ENCODE measurements at places on chromosomes 13 and 19. TPM values are rescaled to one million over a fixed set of nuclear protein-coding genes. Genes with fewer than 3 reads are reported as not detected.

ICAM4 gene
- polyA plus RNA-seq, result 0.55 TPM

DNA sequence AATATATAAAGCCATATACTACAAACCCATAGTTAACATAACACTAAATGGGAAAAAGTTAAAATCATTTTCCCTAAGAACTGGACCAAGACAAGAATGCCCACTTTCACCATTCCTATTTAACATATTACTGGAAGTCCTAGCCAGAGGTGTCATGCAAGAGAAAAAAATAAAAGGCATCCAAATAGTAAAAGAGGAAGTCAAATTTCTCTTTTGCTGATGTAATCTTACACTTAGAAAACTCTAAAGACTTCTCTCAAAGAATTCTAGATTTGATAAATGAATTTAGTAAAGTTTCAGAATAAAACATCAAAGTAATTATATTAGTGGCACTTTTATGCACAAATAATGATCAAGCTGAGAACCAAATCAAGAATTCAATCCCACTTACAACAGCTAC, 678.9 kb upstream of the SLITRK5 start:
- DNase-seq, result no peak

RETN gene
- 2.7 TPM for polyA plus RNA-seq

DNA sequence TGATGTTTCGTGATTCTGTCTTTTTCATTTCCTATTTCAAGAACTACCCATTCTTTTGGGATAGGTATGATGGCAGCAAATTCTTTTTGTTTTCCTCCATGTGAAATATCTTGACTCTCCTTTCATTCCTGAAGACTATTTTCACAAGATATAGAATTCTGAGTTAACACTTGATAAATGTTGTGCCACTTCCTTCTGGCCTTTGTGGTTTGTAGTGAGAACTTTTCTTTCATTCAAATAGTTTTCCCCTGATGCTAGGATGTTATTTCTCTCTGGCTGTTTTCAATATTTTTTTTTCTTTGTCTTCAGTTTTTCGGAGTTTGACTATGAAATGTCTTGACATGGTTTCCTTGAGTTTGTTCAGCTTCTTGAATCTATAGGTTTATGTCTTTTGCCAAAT, 8.3 kb upstream of the TUBGCP3 start:
- no peak for DNase-seq

DNA sequence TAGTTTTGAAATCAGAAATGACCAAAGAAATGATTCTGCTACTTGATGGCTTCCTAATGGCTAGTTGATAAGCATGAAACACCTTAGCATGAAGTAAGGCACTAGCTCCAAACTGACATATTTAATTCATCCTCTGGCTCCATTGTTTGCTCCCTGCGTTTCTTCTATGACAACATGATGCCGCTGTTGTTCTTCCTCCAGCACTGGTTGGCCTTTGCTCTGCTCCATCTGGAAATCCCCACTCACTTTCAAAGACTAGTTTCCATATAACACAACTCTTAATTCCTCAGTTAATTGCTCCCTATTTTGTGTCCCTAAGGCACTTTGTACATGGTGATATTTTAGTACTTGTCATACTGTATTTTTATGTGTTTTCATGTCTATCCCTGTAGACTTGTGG, 151.6 kb downstream of the GPC6 start:
- no peak for DNase-seq

DNA sequence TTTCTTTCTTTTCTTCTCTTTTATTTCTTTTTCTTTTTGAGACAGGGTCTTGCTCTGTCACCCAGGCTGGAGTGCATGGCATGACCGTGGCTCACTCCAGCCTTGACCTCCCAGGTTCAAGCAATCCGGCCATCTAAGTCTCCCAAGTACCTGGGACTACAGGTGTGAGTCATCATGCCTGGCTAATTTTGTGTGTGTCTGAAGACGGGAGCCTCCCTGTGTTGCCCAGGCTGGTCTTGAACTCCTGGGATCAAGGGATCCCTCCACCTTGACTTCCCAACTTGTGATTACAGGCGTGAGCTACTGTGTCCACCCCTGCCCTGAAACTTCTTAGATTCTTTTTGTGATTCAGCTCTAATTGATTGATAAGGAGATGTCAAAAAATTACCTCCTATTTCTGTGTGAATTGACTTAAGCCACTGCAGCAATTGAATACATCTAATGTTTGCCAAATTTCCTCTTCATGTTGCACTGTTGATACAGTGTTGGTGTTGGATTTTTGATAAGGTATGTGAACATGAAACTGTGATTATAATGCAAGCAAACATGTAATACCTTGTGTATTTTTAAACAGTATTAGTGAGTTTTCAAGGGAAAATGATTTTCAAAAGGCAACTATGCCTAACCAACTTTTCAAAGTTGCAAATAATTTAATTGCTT, 22.6 kb downstream of the KLF5 start:
- DNase-seq, result no peak

- no peak for DNase-seq
Measured at GRCh38 chr19:48964205-48965039, 687 bp upstream of the FTL start.

- no peak for DNase-seq
Measured at GRCh38 chr19:42132030-42132628, at the start of gene POU2F2. TSS of gene POU2F2 (minus strand) at chr19:42132446. CDS start at chr19:42132411, 35 bp downstream.

DNA sequence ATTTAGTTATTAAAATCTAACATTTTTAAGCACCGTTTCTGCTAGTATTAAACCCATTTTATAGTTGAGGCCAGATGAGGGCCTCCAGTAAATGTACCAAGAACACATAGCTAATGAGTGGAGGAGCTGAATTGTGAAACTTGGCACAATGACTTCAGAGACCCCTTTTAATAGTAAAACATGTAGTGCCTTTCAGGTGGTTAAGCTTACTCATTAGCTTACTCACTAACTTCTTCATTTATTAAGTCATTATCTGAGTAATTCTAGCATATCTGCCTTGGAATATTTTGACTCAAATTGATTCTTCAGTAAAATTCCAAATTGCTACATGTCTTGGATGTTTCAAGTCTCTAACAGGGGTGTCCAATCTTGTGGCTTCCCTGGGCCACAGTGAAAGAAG, 735.2 kb downstream of the LIG4 start:
- no peak for DNase-seq

- DNase-seq, result no peak
Measured at GRCh38 chr13:93116809-93117208, 109.8 kb upstream of the GPC6 start.

CEACAM16 gene
- not detected for polyA plus RNA-seq

GRCh38 chr13:85099245-85099644, 700.0 kb downstream of the SLITRK6 start:
- no peak for DNase-seq

UCHL3 gene
- 29.5 TPM for polyA plus RNA-seq

DNA sequence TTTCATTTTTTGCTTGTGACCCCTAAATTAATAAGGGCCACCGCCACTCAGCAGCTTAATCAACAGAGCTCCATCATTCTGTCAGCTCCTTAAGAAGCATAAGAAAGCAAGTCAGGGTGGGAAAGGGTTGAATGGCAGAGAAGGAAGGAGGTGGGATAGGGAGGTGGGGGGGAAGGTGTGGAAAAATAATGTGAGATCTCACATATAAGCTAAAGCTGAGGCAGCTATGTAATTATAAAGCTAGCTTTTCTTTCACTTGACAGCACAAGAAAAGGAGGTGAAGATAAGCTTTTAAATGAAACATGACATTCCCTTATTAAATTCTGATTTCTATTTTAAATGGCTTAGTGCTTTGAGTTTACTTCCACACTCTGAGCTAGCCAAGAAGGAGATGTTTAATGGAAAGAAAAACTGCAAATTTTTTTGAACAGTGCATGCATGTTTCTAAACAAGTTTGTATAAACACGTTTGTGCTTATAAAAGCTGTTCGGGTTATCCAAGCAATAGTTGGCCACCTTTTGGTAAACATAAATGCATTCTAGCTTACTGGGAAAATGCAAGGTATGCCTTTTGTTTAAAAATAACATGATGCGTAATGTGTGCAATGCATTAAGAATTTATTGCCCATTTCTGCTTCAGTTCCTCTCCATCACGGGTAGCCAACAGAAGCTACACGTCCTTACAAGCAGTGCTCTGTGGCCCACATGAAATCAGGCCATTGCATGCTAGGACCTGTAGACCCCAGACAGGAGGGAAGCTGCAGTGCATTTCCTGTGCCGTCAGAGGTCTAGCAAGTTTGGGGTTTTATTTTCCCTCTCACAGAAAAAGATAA, 96.2 kb downstream of the LHFPL6 start:
- no peak for DNase-seq

- no peak for DNase-seq
Measured at GRCh38 chr19:39416152-39417120, 4.0 kb downstream of the PLEKHG2 start.

CLEC17A gene
- polyA plus RNA-seq, result 0.26 TPM

DNA sequence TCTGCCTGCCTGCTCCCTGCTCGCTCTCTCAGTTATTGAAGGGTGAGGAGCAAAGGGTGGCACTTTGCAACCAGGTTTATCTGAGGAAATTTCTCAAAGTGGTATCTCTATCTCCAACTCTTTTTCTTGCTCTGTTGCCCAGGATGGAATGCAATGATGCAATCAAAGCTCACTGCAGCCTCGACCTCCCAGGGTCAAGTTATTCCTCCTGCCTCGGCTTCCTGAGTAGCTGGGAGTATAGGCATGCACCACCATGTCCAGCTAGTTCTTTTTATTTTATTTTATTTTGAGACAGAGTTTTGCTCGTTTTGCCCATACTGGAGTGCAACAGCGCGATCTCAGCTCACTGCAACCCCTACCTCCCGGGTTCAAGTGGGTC, 4.9 kb downstream of the ACTMAP start:
- no peak for DNase-seq

DNA sequence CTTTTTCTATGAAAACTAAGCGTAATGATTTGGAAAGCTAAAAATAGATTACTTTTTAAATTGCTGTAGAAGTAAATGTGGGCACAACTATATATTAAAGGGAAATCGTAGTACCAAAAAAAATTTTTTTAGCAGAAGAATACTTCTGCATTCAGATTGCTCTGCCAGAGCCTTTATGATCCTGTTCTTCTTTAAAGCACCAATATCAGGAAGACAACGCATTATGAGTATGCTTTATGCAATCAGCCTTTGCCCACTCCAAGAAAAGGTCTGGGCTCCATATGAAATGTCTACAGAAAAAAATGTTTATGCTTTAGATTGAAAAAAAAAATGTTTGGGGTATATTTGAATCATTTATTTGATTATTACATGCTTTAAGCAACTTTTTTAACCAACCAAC, 137.4 kb downstream of the DIAPH3 start:
- DNase-seq, result no peak

GRCh38 chr13:23899555-23899954, 2.3 kb upstream of the C1QTNF9B start:
- no peak for DNase-seq

GRCh38 chr13:26229080-26229615, 7.0 kb upstream of the RNF6 start:
- DNase-seq, result no peak

GRCh38 chr13:75399168-75399878, 82.6 kb downstream of the TBC1D4 start:
- no peak for DNase-seq

DNA sequence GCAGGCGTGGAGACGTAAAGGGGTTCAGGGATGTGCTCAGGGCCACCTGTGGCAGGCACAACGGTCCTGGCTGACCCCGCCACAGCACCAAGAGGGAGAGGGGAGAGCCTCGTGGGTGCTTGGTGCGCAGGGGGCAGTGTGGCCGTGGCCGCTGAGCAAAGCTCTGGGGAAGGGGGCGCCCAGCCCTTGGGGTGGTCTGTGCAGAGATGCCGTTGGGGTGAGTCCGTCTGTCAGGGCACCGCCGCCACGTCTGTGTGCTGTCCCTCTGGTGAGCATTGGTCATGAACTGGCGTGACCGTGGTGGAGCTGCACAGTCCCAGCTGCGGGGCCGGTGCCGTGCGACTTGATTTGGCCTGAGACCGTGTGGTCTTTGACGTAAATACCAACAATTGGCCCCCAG, 15.3 kb downstream of the GNA11 start:
- no peak for DNase-seq

DNA sequence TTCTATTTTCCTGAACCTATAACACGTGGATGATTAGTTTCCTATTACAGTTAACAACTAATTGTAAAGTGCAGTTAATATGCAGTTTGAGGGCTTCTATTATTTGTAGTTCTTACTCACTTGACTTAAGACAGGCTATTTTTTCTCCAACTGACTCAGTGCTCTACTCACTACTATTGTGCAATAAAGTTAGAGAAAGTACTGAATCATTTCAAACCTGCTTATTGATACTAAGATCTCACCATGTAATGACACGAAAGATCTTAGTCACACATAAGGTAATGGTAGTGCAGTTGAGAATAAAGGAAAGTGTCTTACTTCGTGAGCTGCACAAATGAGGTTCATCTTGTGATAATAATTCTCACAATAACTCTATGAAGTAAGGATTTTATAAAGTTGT, 22.8 kb upstream of the ITM2B start:
- DNase-seq, result no peak

Data from left renal cortex interstitium (tissue), 4 donors.